Effector memory CD4-positive, alpha-beta T cell (primary cell): ENCODE measurements at places on chromosomes 5 and 9.

DNA sequence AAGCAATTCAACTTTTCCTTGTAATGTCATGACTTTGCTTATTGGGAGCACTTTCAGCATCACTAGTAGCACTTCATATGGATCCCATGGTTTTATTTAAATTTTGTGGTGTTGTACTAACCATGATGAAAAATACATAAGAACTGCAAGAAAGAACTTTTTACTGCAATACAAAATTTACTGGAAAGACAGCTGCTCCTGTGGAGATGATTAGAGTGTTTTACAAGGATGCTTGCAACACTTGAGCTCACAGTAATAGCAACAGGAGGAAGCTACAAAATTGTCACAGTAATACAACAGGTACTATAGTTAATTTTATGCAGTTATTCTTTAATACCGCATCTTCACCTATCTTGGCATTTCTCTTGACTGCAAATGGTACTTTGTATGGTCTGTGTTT, 158.3 kb upstream of the TSLP start:
- H3K4me3 ChIP-seq: no peak overlapping the region
- no peaks in the 10 kb centered on the region for H3K4me1 ChIP-seq
- H3K36me3 ChIP-seq: no peaks in the 10 kb centered on the region
- no peaks in the 10 kb centered on the region for H3K27me3 ChIP-seq
- no peak for DNase-seq

DNA sequence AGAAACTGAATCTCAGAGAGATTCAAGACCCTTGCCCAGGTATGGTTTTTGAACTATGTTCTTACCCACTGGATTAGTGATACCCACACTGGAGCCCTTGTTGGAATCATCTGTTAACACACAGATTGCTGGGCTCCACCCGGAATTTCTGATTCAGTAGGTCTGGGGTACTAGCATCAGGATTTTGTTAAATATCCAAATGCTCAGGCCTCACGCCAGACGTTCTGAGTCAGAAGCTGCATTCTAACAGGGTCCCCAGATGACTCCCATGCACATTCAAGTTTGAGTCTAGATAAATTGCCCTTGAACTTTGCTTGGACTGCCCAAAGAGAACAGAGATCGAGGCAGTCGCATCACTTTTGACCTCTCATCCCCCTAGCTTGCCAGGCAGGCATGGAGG, 182.0 kb upstream of the WWC1 start:
- H3K4me3 ChIP-seq: no peak overlapping the region
- H3K36me3 ChIP-seq: no peaks in the 10 kb centered on the region

DNA sequence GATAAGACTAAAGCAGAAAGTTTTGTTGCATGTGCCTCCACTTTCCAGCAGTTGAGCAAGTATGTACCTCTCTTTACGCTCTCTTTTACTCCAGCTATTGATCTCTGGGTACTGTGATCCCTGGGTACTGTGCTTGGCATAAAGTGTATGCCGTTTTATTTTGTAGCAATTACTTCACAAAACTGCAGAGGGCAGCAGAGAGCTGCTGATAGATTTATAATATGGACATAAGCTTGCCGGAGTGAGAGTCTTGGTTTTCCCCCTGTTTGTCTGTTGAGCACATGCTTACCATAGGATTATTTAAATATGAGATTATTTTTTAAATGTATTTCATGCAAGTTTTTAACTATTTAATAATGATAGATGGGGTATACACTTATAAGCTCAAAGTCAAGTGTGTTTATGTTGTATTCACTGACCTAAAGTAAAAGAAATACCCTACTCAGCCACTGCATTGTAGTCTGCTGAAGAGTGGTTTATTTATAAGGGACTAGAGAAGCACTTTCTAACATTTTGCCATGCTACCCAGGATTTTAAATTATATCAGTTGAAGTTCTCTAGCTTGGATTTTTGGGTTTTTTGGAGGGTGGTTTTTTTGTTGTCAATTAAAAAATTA, 13.0 kb downstream of the TTC1 start:
- H3K4me1 ChIP-seq: peaks cover 4% of the 10 kb centered on the region
- H3K4me3 ChIP-seq: no peak overlapping the region
- H3K27me3 ChIP-seq: no peaks in the 10 kb centered on the region
- no peak overlapping the region for H3K27ac ChIP-seq
- DNase-seq: peak; percentile 15
- peaks cover 1% of the 10 kb centered on the region for H3K36me3 ChIP-seq

- no peaks in the 10 kb centered on the region for H3K27me3 ChIP-seq
- DNase-seq: no peak
- H3K27ac ChIP-seq: no peak overlapping the region
These were observed 6.5 kb upstream of the C9 start for GRCh38 chr5:39370555-39371366.

DNA sequence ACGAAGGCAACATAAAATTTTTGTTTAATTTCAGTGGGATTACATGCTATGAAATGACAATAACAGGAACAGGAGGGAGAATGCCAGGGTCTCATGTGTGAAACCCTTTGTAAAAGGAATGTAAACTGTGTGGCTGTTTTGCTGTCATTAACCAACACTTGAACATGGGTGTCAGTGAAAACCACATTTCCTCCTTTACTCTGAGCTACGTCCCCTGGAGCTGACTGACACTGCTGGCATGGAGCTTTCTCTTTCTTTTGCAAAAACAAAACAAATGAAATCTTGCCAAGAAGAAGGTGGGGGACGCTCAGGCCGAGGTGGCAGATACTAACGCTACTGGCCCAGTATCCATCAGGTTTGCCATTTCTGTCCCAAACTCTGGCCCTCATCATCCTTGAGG, 121.4 kb downstream of the DMRT2 start:
- no peaks in the 10 kb centered on the region for H3K4me1 ChIP-seq
- H3K36me3 ChIP-seq: no peaks in the 10 kb centered on the region
- DNase-seq: no peak
- no peak overlapping the region for H3K27ac ChIP-seq

GRCh38 chr9:40927851-40928802, 200.4 kb downstream of the FOXD4L6 start:
- H3K27ac ChIP-seq: no peak overlapping the region
- no peaks in the 10 kb centered on the region for H3K4me1 ChIP-seq
- H3K36me3 ChIP-seq: no peaks in the 10 kb centered on the region
- no peaks in the 10 kb centered on the region for H3K27me3 ChIP-seq

DNA sequence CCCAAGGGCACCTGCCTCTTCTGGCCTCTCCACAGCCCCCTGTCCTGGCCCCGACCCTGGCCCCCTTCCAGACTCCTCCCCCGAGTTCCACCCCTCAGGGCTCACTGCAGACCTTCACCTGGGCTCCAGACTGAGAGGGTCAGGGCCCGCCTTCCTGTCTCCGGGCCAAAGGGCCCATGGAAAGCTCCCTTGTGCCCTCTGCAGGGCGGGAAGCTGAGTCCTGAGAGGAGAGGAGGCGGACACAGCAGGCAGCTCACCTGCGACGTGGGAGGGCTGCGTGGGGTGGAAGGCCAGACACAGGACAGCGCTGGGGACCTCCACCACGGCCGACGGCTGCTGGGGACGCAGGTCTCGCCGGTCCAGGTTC, 20.6 kb downstream of the DYNC2I2 start:
- H3K27ac ChIP-seq: no peak overlapping the region
- H3K36me3 ChIP-seq: peaks cover 33% of the 10 kb centered on the region
- H3K4me1 ChIP-seq: no peaks in the 10 kb centered on the region
- H3K4me3 ChIP-seq: no peak overlapping the region
- no peaks in the 10 kb centered on the region for H3K27me3 ChIP-seq

DNA sequence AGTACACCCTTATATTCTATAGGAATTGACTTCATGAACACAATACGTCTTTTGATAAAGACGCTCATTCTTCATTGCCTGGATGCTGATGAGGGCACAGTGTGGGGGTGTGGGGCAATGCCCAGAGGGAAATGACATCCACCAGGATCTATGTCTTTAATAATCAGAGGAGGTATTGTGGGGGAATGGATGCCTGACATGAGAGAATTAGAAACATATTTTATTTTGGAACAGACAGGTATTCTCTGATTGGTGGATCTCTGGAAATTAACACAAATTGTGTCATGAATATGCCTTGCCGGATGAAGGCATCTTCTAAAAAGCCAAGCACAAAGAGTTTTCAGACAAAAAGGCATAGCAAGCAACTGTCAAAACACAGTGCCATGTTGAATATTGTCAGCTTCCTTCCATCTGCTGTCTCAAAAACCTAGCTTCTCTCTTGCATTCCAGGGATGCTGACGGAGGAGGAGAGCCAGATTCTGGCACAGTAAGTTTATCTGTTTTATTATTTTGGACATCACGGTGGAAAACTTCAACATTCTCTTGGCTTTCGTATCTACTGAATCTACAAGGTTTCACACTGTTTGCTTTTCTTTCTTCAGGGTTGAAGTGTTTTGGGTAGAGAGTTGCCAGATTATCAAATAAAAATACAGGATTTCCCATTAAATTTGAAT, 3.9 kb upstream of the C5orf58 start:
- no peaks in the 10 kb centered on the region for H3K4me1 ChIP-seq
- H3K4me3 ChIP-seq: no peak overlapping the region
- H3K27me3 ChIP-seq: no peaks in the 10 kb centered on the region

GRCh38 chr5:42949348-42950115, 90.6 kb downstream of the ANXA2R start:
- H3K27me3 ChIP-seq: no peaks in the 10 kb centered on the region
- peak overlapping the region; percentile 98 for H3K27ac ChIP-seq
- no peaks in the 10 kb centered on the region for H3K4me1 ChIP-seq
- H3K4me3 ChIP-seq: peak overlapping the region; percentile 64
- H3K36me3 ChIP-seq: no peaks in the 10 kb centered on the region
- peak; percentile 45 for DNase-seq

GRCh38 chr5:172035049-172035448, 28.6 kb upstream of the FBXW11 start:
- no peak overlapping the region for H3K27ac ChIP-seq
- no peaks in the 10 kb centered on the region for H3K36me3 ChIP-seq
- no peaks in the 10 kb centered on the region for H3K27me3 ChIP-seq
- H3K4me3 ChIP-seq: no peak overlapping the region
- no peak for DNase-seq
- no peaks in the 10 kb centered on the region for H3K4me1 ChIP-seq

DNA sequence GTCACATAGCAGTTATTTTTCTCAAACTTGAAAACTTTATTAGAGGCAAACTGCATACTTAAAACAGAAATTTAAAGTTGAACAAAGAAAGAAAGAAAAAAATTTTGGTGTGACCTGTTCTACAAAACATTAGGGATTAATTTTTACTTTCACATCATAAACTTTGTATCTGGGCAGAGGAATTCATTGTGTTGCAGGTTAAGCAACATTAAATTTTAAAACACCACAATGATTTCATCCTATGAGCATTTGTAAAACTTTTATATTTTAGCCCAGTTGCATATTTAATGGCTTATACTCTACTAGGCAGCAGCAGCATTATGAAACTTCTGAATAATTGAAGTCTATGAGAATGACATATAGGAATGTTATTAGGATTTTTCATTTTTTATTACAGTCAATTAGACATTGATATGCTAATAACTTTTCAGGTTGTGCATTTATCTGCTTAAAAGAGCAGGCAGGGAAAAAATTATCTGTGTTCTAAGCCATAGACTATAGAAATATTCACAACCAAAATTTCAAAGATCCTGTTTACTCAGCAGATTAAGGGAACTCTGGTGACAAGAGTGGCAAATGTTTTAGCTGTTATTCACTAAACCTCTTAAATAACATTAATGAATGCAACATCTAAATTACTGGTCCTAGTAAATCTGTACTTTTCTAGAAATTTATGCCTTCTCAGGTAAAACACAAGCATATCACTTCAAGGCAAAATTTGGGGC, 1088.5 kb upstream of the CDH6 start:
- H3K36me3 ChIP-seq: no peaks in the 10 kb centered on the region
- DNase-seq: no peak
- H3K4me1 ChIP-seq: no peaks in the 10 kb centered on the region
- H3K4me3 ChIP-seq: no peak overlapping the region
- no peaks in the 10 kb centered on the region for H3K27me3 ChIP-seq

GRCh38 chr5:1930501-1930879, 47.8 kb upstream of the IRX4 start:
- DNase-seq: no peak
- no peaks in the 10 kb centered on the region for H3K4me1 ChIP-seq
- no peaks in the 10 kb centered on the region for H3K36me3 ChIP-seq
- peaks cover 6% of the 10 kb centered on the region for H3K27me3 ChIP-seq
- H3K4me3 ChIP-seq: no peak overlapping the region

DNA sequence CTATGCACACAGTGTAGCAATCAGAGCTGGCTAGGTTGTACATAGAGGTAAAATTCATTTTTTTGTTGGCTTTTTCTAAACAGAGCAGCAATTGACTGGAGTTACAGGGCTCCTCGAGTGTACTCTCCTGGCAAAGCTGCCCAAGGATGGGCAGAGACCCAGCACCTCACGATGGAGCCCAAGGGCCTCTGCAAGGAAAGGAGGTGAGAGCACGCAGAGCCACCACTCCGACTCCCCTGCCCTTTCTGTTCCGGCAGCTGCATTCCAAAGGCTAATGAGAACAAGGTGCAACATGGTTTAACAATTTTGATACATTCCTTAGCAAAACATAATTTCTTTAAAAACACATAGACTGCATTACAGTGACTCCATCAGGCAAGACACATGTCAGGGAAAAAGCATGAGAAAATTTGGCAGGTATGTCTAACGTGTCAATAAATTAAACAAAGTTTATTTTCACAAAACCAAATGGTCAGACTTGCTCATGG, 47.5 kb downstream of the SAXO1 start:
- H3K36me3 ChIP-seq: no peaks in the 10 kb centered on the region
- no peak for DNase-seq
- no peak overlapping the region for H3K27ac ChIP-seq
- no peaks in the 10 kb centered on the region for H3K4me1 ChIP-seq

DNA sequence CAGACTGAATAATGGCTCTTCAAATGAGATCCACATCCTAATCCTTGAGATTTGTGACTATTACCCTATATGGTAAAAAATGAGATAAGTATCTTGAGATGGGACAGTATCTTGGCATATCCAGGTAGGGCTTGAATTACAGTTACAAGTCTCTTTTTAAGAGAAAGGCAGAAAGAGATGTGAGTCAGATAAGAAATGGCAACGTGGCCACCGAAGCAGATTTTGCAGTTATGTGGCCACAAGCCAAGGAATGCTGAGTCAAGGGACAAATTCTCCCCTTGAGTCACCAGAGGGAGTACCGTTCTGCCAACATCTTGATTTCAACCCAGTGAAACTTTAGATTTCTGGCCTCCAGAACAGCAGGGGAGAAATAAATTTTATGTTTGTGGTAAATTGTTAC, 1983.0 kb upstream of the C9orf72 start:
- no peaks in the 10 kb centered on the region for H3K27me3 ChIP-seq
- H3K4me3 ChIP-seq: no peak overlapping the region
- H3K27ac ChIP-seq: no peak overlapping the region
- H3K4me1 ChIP-seq: no peaks in the 10 kb centered on the region
- no peak for DNase-seq

- no peak overlapping the region for H3K27ac ChIP-seq
- H3K4me1 ChIP-seq: peaks cover 10% of the 10 kb centered on the region
- DNase-seq: no peak
These were observed 1.1 kb downstream of the GSN start for GRCh38 chr9:121268851-121269641.
